ENCODE measurements at places on chromosomes 4 and X. TPM values are rescaled to one million over a fixed set of nuclear protein-coding genes. Genes with fewer than 3 reads are reported as not detected.

DNA sequence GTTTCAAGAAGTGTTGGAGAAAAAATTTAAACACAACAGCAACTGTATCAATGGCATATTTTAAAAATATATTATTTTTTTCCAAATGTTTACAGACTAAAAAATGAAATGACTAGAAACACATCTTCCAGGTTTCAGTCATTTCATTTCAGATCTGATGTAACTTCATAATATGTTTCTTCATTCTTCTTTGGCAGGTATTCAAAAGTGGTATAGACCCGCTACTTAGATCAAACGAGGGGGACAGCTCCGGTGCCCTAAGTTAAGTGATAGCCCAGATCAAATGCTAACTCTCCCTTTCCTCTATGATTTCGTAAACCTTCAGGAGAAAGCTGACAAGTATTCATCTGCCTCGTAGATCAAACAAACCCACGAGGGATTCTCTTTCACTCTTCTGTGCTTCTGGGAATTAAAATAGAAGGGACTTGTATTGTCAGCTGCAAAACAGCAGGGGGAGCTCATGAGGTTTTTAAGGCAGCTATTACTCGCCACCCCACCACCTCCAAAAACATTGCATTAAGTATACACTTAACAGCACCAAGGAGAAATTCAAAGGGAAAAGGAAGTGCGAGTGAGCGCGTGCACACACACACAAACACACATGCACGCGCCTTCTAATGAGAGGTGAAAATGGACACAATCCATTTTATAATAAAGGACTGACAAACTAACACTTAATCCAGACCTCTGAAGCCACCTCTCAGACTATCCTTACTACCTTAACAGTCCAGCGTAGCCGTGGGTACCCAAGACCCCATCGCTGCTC, 21.4 kb downstream of the HELT start:
- no peaks in the 10 kb centered on the region for H3K27me3 ChIP-seq
- peak; percentile 71 for DNase-seq
- no peaks in the 10 kb centered on the region for H3K36me3 ChIP-seq
- no peak overlapping the region for H3K4me3 ChIP-seq
- no peak overlapping the region for H3K27ac ChIP-seq

Gene FAM47A
- total RNA-seq: not detected

Gene F11
- not detected for total RNA-seq

Gene SLC9A7
- total RNA-seq: not detected

DNA sequence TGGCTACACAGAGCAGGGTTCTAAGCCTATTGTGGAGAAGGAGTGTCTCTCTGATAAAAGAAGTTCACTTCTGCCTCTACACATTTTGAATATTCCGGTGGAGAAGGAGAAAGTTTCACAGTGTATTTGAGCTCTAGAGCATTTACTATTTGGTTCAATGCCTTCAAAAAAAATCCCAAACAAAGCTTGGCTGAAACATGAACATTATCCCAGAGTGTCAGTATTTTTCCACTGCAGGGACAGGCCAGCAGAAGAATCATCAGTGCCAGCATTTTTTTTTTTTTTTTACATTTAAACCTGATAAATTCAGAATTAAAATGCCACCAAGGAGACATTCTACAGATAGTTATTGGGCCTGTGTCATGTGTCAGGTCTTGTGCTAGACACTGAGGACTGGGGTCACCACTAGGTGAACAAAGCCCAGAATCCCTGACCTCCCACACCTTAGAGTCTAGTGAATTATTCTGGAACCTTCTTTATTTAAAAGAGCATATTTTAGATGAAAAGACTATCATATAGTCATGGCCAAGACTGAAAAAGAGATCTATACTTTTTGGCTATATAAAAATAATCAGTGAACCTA, 48.0 kb upstream of the NAP1L5 start:
- H3K36me3 ChIP-seq: no peaks in the 10 kb centered on the region
- H3K4me1 ChIP-seq: no peaks in the 10 kb centered on the region
- H3K27me3 ChIP-seq: no peaks in the 10 kb centered on the region
- no peak overlapping the region for H3K4me3 ChIP-seq
- no peak overlapping the region for H3K27ac ChIP-seq

Gene DCHS2
- 0.04 TPM for total RNA-seq

- H3K4me1 ChIP-seq: no peaks in the 10 kb centered on the region
- H3K4me3 ChIP-seq: no peak overlapping the region
- H3K36me3 ChIP-seq: no peaks in the 10 kb centered on the region
- H3K27me3 ChIP-seq: no peaks in the 10 kb centered on the region
Observed at GRCh38 chrX:68417651-68418050, 15.6 kb downstream of the OPHN1 start.

- no peaks in the 10 kb centered on the region for H3K36me3 ChIP-seq
- H3K4me1 ChIP-seq: no peaks in the 10 kb centered on the region
- no peak overlapping the region for H3K27ac ChIP-seq
- no peaks in the 10 kb centered on the region for H3K27me3 ChIP-seq
- no peak overlapping the region for H3K4me3 ChIP-seq
Observed at GRCh38 chr4:181611033-181611711, 632.0 kb upstream of the TENM3 start.

Gene GRIPAP1
- total RNA-seq: 18.0 TPM

Gene GAGE12J
- not detected for total RNA-seq

GRCh38 chr4:44791831-44792230, 65.5 kb upstream of the GNPDA2 start:
- DNase-seq: no peak
- no peaks in the 10 kb centered on the region for H3K4me1 ChIP-seq
- no peak overlapping the region for H3K27ac ChIP-seq
- no peak overlapping the region for H3K4me3 ChIP-seq

Gene ART3
- total RNA-seq: not detected

- no peak for DNase-seq
- H3K36me3 ChIP-seq: no peaks in the 10 kb centered on the region
- H3K4me3 ChIP-seq: no peak overlapping the region
- H3K4me1 ChIP-seq: no peaks in the 10 kb centered on the region
- H3K27me3 ChIP-seq: no peaks in the 10 kb centered on the region
Observed at GRCh38 chr4:14269824-14270223, 642.3 kb upstream of the BOD1L1 start.

Gene UVSSA
- total RNA-seq: 12.4 TPM

GRCh38 chr4:47194036-47194737, 162.8 kb downstream of the GABRB1 start:
- no peaks in the 10 kb centered on the region for H3K36me3 ChIP-seq
- no peak overlapping the region for H3K27ac ChIP-seq
- no peaks in the 10 kb centered on the region for H3K4me1 ChIP-seq
- no peak overlapping the region for H3K4me3 ChIP-seq

Gene DCUN1D4
- 23.8 TPM for total RNA-seq

Gene MAB21L2
- total RNA-seq: not detected

DNA sequence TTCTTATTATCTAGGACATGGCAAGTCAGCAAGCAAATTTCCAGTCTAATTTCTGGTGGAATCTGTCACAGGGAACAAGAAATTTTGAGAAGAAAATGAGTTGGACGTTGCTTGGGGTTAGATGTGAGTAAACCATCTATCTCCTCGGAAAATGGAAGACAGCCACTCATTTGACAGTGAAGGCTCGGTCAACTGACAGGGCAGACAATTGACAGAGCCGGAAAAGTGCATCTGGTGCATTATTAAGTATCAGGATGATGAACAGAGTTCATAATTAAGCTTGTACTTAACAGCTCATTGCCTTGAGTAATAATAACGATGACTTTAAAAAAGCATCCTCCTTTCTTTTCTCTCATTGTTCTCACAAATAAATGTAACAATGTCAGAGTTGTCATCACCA, 168.4 kb downstream of the MAD2L1 start:
- no peaks in the 10 kb centered on the region for H3K27me3 ChIP-seq
- H3K36me3 ChIP-seq: no peaks in the 10 kb centered on the region
- no peak overlapping the region for H3K27ac ChIP-seq
- no peak overlapping the region for H3K4me3 ChIP-seq
- DNase-seq: no peak
- H3K4me1 ChIP-seq: no peaks in the 10 kb centered on the region

Gene CD99L2
- 4.7 TPM for total RNA-seq

DNA sequence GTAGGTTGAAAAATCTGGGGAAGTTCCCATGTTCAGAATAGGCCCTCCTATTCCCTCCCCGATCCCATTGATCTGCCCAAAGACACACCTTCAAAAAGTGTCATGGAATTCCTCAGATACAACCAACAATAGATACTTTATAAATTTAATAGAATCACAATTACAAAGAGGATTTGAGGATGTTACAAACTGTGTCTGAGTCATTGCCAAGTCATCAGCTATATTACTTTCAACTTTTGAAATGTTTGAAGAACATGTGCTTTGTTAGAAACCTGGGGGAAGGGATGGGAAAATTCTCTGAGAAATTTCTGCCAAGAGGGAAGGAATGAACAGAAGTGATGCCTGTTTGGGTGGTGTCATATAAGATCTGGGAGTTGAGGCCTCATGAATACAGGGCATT, 46.7 kb downstream of the KCNIP4 start:
- H3K36me3 ChIP-seq: no peaks in the 10 kb centered on the region
- no peaks in the 10 kb centered on the region for H3K4me1 ChIP-seq
- no peak overlapping the region for H3K27ac ChIP-seq

DNA sequence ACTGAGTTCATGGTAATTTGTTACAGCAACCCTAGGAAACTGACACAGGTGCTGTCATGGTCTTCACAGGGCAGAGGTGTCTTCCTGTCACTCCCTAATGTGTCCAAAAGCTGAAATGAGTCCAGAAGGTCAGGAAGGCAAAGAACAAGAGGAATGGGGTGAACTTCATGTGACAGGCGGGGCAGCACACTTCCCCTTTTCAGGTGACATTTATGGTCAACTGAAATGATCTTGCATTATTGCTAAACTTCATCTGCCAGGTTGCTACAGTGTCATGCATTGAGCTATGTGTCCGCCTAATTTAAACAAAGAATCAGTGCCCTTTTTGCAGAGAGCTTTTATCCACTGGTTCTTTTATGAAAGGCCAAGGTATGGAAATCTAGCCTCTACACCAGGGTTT, 15.9 kb upstream of the CCDC149 start:
- peaks cover 15% of the 10 kb centered on the region for H3K4me1 ChIP-seq
- no peaks in the 10 kb centered on the region for H3K36me3 ChIP-seq
- H3K27ac ChIP-seq: no peak overlapping the region
- H3K4me3 ChIP-seq: no peak overlapping the region
- DNase-seq: no peak

GRCh38 chr4:188201851-188202250, 62.6 kb downstream of the TRIML1 start:
- no peak overlapping the region for H3K27ac ChIP-seq
- no peak overlapping the region for H3K4me3 ChIP-seq
- no peaks in the 10 kb centered on the region for H3K27me3 ChIP-seq
- H3K4me1 ChIP-seq: no peaks in the 10 kb centered on the region
- no peaks in the 10 kb centered on the region for H3K36me3 ChIP-seq
- no peak for DNase-seq

Gene TSPAN6
- not detected for total RNA-seq

Gene SOD3
- total RNA-seq: not detected

GRCh38 chr4:125727931-125728330, 413.2 kb downstream of the FAT4 start:
- no peaks in the 10 kb centered on the region for H3K36me3 ChIP-seq
- DNase-seq: no peak
- H3K27me3 ChIP-seq: no peaks in the 10 kb centered on the region
- no peak overlapping the region for H3K4me3 ChIP-seq
- H3K27ac ChIP-seq: no peak overlapping the region
- H3K4me1 ChIP-seq: no peaks in the 10 kb centered on the region

Gene PRRG3
- not detected for total RNA-seq

- no peaks in the 10 kb centered on the region for H3K27me3 ChIP-seq
- no peak overlapping the region for H3K4me3 ChIP-seq
- no peak for DNase-seq
- no peak overlapping the region for H3K27ac ChIP-seq
- H3K4me1 ChIP-seq: no peaks in the 10 kb centered on the region
Observed at GRCh38 chr4:1373892-1374705, 27.1 kb downstream of the UVSSA start.

Gene SHOX
- not detected for total RNA-seq

- H3K27ac ChIP-seq: no peak overlapping the region
- H3K4me3 ChIP-seq: no peak overlapping the region
- H3K27me3 ChIP-seq: no peaks in the 10 kb centered on the region
- no peaks in the 10 kb centered on the region for H3K36me3 ChIP-seq
Observed at GRCh38 chr4:88295656-88296055, 11.3 kb upstream of the PPM1K start.

- H3K27ac ChIP-seq: no peak overlapping the region
- no peaks in the 10 kb centered on the region for H3K4me1 ChIP-seq
- DNase-seq: no peak
- H3K4me3 ChIP-seq: no peak overlapping the region
Observed at GRCh38 chr4:141349236-141349635, 128.5 kb downstream of the ZNF330 start.

DNA sequence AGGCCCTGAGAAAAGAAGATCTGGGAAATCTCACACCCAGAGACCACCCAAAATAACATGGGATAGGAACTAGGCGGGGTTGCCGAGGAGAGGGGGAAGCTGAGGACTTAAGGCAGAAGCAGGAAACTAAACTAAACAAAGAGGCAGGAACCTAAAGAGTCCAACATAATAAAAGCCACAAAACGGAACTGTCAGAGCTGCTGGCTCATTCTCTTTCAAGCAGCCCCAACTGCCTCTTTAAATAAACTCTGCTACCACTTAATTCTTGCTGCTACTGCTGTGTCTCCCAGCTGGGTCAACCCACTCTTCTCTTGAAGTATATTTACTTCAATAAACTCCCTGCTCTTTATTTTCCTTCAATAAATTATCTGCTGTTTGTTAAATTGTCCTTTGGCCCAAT, 44.5 kb downstream of the MAGEB16 start:
- no peaks in the 10 kb centered on the region for H3K4me1 ChIP-seq
- H3K4me3 ChIP-seq: no peak overlapping the region
- H3K27me3 ChIP-seq: no peaks in the 10 kb centered on the region
- H3K36me3 ChIP-seq: no peaks in the 10 kb centered on the region
- DNase-seq: no peak

Gene POU4F2
- total RNA-seq: not detected

Gene NAA10
- 144 TPM for total RNA-seq

Gene PAGE4
- not detected for total RNA-seq

Gene TLR6
- total RNA-seq: 12.4 TPM

Gene CSN1S1
- total RNA-seq: not detected

Gene EREG
- total RNA-seq: not detected

Gene FBXL5
- total RNA-seq: 35.6 TPM

GRCh38 chr4:145884775-145885174, 53.8 kb downstream of the ZNF827 start:
- DNase-seq: no peak
- H3K36me3 ChIP-seq: peaks cover 42% of the 10 kb centered on the region
- H3K4me1 ChIP-seq: peaks cover 81% of the 10 kb centered on the region
- H3K27me3 ChIP-seq: no peaks in the 10 kb centered on the region
- peak overlapping the region; percentile 17 for H3K27ac ChIP-seq

GRCh38 chr4:163922302-163922701, 427.8 kb downstream of the TMA16 start:
- no peaks in the 10 kb centered on the region for H3K36me3 ChIP-seq
- H3K4me3 ChIP-seq: no peak overlapping the region
- DNase-seq: no peak
- no peaks in the 10 kb centered on the region for H3K4me1 ChIP-seq
- H3K27ac ChIP-seq: no peak overlapping the region

Data from Karpas-422 (cell line).